ENCODE measurements at places on chromosomes 3 and 15. TPM values are rescaled to one million over a fixed set of nuclear protein-coding genes. Genes with fewer than 3 reads are reported as not detected.

Gene IL20RB
- not detected for polyA plus RNA-seq

Gene PSTPIP1
- polyA plus RNA-seq: 183 TPM

Gene DNAH12
- polyA plus RNA-seq: 0.03 TPM

Gene LRRC3B
- not detected for polyA plus RNA-seq

GRCh38 chr15:70806992-70807712 is 43.8 kb upstream of the UACA start:
- H3K27ac ChIP-seq: peak overlapping the region; percentile 37
- peaks cover 13% of the 10 kb centered on the region for H3K4me1 ChIP-seq
- H3K27me3 ChIP-seq: no peaks in the 10 kb centered on the region
- DNase-seq: peak; percentile 76
- H3K4me3 ChIP-seq: no peak overlapping the region
- no peaks in the 10 kb centered on the region for H3K36me3 ChIP-seq

GRCh38 chr3:189276444-189277219 is 104.9 kb downstream of the TPRG1 start:
- H3K4me3 ChIP-seq: no peak overlapping the region
- peak overlapping the region; percentile 40 for H3K27ac ChIP-seq
- H3K27me3 ChIP-seq: no peaks in the 10 kb centered on the region

DNA sequence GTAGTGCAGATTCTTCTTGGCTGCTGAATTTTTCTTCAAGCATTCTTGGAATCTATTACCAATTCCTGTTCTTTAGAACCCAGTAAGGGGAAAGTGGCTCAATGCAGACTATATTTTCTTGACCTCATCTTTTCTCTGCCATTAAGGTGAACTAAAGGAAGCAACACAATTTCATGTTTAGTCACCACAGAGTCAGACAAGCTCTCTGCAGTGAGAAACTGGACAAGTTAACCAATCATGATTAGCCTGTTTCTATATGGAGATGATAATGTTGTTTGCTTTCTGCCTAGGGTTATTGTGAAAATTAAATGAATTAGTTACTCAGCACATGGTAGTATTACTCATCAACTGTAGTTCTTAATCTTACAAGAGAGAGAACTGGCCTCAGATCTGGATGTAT is 1075.1 kb downstream of the AGBL1 start:
- no peaks in the 10 kb centered on the region for H3K36me3 ChIP-seq
- H3K27me3 ChIP-seq: no peaks in the 10 kb centered on the region
- no peak for DNase-seq
- no peak overlapping the region for H3K27ac ChIP-seq
- no peak overlapping the region for H3K4me3 ChIP-seq

GRCh38 chr3:150495149-150495548 is 51.1 kb downstream of the SERP1 start:
- no peaks in the 10 kb centered on the region for H3K36me3 ChIP-seq
- H3K27me3 ChIP-seq: no peaks in the 10 kb centered on the region
- H3K4me3 ChIP-seq: no peak overlapping the region
- peak overlapping the region; percentile 4 for H3K27ac ChIP-seq
- H3K4me1 ChIP-seq: peaks cover 10% of the 10 kb centered on the region
- peak; percentile 23 for DNase-seq

DNA sequence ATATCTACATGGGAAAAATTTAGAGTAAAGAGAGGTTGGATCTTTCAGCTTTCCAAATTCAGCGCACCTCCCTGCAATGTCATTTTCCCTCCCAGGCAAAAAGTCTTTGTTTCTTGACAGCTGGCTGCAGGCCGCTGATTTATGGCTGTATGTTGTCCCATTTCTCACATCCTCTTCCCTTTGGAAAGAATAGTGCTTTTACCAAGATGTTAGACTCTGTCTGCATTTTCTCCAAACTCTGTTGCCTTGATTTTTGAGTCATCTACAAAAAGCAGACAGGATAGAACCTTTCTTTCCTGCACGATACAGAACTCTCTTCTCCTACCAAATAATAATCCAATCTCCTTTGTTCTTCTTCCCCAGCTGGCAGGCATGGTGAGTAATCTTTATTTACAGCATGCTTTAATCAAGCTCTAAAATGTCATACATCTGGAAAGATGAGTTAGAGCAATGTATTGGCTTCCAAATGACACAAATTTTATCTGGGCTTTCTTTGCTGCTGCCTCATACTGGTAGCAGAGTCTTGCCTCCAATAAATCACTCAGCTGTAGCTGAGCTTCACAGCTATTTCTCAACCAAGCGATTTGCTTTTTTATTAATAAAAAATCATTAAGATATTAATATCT is 101.9 kb downstream of the PIK3R4 start:
- H3K27me3 ChIP-seq: no peaks in the 10 kb centered on the region
- H3K36me3 ChIP-seq: no peaks in the 10 kb centered on the region
- DNase-seq: no peak

DNA sequence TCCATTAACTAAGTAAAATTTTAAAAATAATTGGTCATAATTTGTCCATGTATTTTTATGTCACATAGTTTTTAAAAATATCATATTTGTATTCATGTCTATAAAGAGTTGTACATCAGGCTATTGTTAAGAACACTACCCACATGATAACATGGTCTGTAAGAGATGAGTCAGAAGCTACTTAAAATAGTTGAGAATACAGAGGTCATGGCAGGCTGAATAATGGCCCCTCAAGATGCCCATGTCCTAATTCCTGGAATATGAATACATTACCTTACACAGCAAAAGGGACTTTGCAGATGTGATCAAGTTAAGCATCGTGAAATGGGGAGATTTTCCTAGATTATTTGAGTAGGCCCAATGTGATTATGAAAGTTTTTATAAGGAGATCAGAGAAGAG is 782.9 kb upstream of the GOLIM4 start:
- no peak overlapping the region for H3K27ac ChIP-seq
- H3K27me3 ChIP-seq: no peaks in the 10 kb centered on the region
- no peak overlapping the region for H3K4me3 ChIP-seq
- H3K36me3 ChIP-seq: no peaks in the 10 kb centered on the region
- H3K4me1 ChIP-seq: no peaks in the 10 kb centered on the region

GRCh38 chr3:153614563-153614962 is 452.5 kb downstream of the RAP2B start:
- no peaks in the 10 kb centered on the region for H3K36me3 ChIP-seq
- peaks cover 7% of the 10 kb centered on the region for H3K4me1 ChIP-seq
- no peaks in the 10 kb centered on the region for H3K27me3 ChIP-seq

DNA sequence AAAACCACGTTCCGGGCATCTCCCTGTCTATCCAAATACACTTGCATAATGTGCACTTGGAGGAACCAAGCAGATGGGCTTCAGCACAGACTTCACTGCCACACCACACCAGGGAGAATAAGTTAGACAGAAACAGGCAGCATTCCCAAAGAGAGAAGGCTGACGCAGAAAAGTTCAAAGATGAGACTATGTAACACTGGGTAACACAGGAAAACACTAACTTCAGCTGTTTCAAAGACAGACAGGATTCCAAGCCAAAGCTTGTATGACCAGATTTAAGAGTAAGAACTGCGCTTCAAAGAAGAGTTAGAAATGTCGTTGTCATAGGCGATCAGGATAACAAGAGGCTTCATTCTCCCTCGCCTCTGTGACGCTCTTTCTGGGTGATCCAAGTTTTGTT is 19.9 kb downstream of the SLC51A start:
- H3K4me1 ChIP-seq: peaks cover 17% of the 10 kb centered on the region
- H3K27me3 ChIP-seq: no peaks in the 10 kb centered on the region
- no peak overlapping the region for H3K4me3 ChIP-seq
- no peak overlapping the region for H3K27ac ChIP-seq

GRCh38 chr3:192514754-192515663 is 212.3 kb downstream of the FGF12 start:
- H3K27ac ChIP-seq: no peak overlapping the region
- DNase-seq: no peak
- peaks cover 27% of the 10 kb centered on the region for H3K27me3 ChIP-seq
- no peaks in the 10 kb centered on the region for H3K4me1 ChIP-seq
- H3K36me3 ChIP-seq: no peaks in the 10 kb centered on the region
- H3K4me3 ChIP-seq: no peak overlapping the region

DNA sequence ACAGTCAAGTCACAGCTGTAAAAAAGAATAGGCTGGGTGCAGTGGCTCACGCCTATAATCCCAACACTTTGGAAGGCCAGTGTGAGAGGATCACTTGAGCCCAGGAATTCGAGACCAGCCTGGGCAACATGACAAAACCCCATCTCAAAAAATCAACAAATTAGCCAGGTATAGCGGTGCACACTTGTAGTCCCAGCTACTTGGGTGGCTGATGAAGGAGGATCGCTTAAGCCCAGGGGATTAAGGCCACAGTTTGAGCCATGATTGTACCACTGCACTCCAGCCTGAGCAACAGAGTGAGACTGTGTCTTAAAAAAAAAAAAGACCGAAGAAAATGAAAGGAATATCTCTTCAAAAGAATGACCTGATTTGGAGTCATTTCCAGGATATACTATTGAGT is 6.6 kb downstream of the HERC1 start:
- DNase-seq: no peak
- no peak overlapping the region for H3K27ac ChIP-seq
- peaks cover 11% of the 10 kb centered on the region for H3K4me1 ChIP-seq
- no peak overlapping the region for H3K4me3 ChIP-seq
- H3K27me3 ChIP-seq: no peaks in the 10 kb centered on the region

GRCh38 chr3:151468284-151468917 is 7.5 kb upstream of the IGSF10 start:
- H3K36me3 ChIP-seq: no peaks in the 10 kb centered on the region
- H3K27ac ChIP-seq: no peak overlapping the region

- H3K4me1 ChIP-seq: peaks cover 6% of the 10 kb centered on the region
- no peak for DNase-seq
- H3K27me3 ChIP-seq: no peaks in the 10 kb centered on the region
- no peaks in the 10 kb centered on the region for H3K36me3 ChIP-seq
- no peak overlapping the region for H3K27ac ChIP-seq
- H3K4me3 ChIP-seq: no peak overlapping the region
These were observed 69.4 kb downstream of the FEM1B start for GRCh38 chr15:68346979-68347378.

DNA sequence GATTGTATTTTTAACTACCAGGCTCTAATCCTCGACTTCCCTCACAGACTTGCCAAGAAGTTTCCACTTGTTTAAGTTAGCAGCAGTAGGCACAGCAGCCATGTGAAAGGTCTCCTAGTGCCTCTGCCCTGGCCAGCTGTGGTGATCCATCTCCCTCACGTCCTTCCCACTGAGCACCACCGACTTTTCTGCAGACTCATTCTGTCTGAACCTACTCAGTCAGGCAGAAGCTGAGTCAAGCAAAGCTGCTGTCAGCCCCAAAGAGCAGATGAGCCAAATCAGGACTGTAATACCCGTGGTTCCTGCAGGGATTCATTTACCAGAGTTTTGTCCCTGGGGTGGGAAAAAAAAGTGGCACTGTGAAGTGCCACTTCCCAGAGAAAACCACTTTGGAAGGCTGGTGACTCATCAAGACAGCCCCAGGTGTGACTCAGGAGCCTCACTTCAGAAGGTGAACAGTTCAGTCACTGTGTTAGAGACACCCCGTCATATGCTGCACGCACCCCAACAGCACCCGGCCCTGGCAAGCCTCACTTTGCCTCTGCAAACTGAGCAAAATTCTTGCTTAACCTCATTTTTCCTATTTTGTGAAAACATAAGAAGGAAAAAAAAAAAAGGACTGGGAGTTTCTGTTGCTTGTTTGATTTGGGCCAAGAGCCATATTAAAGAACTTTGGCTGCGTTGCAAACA is 76.0 kb downstream of the WWTR1 start:
- peaks cover 79% of the 10 kb centered on the region for H3K27me3 ChIP-seq
- H3K27ac ChIP-seq: no peak overlapping the region
- no peak overlapping the region for H3K4me3 ChIP-seq
- H3K4me1 ChIP-seq: no peaks in the 10 kb centered on the region
- no peaks in the 10 kb centered on the region for H3K36me3 ChIP-seq
- DNase-seq: no peak

DNA sequence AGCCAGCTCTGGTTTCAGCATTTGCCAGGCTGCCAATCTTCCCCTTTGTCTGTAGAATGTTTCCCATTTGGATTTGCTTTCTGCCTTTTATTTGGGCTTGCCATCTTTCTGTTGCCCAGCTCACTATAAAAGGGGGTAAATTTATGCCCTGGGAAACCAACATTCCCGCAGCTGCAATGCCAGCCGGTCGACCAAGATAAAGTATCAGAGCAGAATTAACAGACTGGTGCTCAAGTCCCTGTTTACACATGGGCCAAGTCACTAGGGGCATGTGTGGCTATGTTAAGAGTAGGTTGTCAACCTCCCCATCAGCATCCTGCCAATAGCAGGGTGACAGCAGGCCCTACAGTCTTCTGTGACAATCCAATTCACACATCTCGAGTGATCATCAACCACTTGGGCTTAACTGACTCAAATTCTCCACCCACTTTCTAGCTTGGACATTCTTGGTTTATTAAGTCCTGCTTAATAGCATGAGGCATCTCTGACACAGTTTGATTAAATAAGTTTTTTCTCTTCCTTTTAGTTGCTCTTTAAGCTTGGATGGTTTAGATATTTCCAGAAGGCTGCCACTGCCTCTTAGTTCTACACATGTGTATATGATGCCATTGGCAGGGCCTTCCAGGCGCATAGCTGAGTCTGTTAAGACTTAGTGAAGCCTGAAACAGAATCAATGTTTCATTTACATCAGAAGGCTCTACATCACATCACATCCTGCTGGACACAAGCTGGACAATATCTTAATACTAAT is 24.1 kb upstream of the VEPH1 start:
- DNase-seq: no peak
- no peaks in the 10 kb centered on the region for H3K27me3 ChIP-seq
- no peaks in the 10 kb centered on the region for H3K36me3 ChIP-seq
- no peak overlapping the region for H3K4me3 ChIP-seq
- H3K4me1 ChIP-seq: no peaks in the 10 kb centered on the region
- no peak overlapping the region for H3K27ac ChIP-seq

DNA sequence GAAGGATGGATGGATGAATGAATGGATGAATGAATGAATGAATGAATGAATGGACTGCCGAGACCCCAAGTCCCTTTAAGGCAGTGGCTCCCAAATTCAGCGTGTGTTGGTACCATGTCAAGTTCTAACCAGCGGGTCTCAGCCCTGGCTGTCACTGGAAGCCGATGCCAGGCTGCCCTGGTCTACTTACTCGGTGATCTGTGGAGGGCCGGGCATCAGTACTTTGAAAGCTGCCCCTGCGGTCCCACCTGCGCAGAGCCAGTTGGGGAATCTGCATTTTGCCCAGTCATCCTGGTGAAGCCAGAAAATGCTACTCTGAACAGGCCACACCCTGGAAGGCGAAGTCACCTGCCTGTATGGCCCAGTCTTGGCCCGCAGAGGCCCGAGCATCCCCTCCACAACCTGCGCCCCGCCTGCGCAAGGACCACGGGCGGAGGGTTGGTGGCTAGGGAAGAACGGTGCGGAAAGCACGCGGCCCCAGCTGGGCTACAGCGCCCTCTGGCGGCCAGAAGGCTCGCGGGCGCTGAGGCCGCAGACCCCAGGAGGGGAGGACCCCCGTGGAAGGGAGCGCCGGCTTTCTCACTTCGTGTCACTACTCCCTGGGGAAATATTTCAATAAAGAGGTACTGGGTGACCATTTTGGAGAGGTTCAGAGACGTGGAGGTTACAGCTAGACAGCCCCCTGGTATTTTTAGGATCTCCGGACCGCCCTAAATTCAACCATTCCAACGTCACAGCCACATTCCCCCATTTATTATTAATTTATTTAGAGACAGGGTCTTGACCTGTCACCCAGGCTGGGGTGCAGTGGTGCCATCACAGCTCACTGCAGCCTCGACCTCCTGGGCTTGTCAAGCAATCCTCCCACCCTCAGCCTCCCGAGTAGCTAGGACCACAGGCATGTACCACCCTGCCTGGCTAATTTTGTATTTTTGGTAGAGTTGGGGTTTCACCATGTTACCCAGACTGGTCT is 34.9 kb downstream of the PRKCD start:
- peaks cover 21% of the 10 kb centered on the region for H3K4me1 ChIP-seq
- no peaks in the 10 kb centered on the region for H3K27me3 ChIP-seq
- H3K36me3 ChIP-seq: peaks cover 34% of the 10 kb centered on the region
- no peak overlapping the region for H3K4me3 ChIP-seq
- peak overlapping the region; percentile 77 for H3K27ac ChIP-seq
- DNase-seq: peak; percentile 68

All from CD14-positive monocyte (primary cell).